ENCODE measurements at places on chromosomes 12 and 14.

GRCh38 chr12:95548056-95548538 lies 3.2 kb downstream of the USP44 start:
- DNase-seq = no peak

GRCh38 chr12:65121049-65121955 lies at the start of gene WIF1:
Gene WIF1, minus strand, starts transcription at chr12:65121305. Its CDS starts 114 bp downstream, at chr12:65121191.
- no peak for DNase-seq

DNA sequence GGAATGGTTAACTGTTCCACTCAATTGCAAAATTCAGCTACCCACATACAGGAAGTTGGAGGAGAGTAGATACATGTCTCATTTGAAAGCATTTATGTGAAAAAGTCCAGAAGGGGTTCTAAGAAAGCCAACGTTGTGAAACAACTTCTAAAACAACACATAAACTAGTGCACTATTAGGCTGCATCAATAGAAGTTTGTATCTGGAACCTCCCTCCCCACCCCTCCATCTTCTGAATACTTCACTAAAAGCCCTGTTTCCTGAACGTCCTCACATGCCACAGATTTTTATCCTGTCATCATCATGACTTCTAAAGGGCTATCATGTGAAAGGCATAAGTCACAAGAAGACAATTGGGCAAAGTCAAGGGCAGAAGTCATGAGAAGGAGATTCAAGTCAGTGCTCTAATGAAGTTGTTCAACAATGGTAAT lies 5.5 kb downstream of the KRT79 start:
- no peak for DNase-seq

- DNase-seq = no peak
These were observed 48.1 kb upstream of the TMED10 start for GRCh38 chr14:75224561-75224960.

GRCh38 chr12:3928538-3929184 lies 55.5 kb upstream of the PARP11 start:
- DNase-seq = no peak

DNA sequence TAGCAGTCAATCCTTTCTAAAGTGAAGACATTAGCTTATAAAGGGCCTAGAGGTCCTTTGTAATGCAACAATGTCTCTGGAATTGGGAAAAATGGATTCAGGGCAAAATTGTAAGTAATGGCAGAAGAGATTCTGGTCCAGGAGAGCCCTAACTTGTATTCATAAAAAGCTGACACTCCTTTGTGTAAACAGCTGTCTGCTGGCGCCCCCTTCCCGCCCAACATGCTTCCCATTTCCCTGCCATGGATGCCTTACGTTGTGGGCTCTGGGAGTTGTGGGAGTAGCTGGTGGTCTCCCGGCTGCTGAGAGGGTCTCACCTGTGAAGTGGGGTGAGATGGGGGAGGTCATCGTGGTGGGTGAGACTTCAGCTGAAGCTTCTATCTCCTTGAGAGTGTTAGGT lies 2.3 kb downstream of the ACRBP start:
- no peak for DNase-seq

DNA sequence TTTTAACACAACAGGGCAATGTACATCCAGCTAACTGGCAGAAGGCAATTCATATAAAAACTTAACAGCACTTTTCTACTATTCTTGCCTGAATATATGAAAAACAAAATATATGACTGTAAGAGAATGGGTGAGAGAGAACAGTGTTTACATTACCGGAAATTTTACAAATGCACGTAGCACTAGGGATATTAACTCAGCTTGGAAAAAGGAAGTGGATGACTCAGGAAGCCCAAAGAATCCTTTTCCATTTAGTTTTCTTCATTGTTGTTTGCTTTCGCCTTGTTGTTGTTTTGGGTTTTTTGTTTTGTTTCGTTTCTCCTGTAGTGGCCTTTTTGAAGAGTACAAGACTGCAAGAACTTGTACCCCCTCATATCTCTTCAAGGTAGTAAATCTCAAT lies 295.5 kb downstream of the EGLN3 start:
- no peak for DNase-seq

GRCh38 chr14:37061697-37062096 lies 110.7 kb downstream of the SLC25A21 start:
- no peak for DNase-seq

DNA sequence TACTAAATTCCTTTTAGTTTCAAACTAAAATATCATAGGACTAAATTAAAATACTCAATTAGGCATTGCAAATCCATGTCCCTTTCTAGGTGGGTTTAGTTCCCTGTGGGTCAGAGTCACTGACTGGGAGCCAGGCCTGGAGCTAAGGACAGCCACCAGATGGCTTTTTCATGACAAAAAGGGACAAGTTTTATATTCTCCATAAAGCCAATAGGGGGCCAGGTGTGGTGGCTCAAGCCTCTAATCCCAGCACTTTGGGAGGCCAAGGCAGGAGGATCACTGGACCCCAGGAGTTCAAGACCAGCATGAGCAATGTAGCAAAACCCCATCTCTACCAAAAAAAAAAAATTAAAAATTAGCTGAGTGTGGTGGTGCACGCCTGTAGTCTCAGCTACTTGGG lies 35.4 kb upstream of the EIF5 start:
- no peak for DNase-seq

DNA sequence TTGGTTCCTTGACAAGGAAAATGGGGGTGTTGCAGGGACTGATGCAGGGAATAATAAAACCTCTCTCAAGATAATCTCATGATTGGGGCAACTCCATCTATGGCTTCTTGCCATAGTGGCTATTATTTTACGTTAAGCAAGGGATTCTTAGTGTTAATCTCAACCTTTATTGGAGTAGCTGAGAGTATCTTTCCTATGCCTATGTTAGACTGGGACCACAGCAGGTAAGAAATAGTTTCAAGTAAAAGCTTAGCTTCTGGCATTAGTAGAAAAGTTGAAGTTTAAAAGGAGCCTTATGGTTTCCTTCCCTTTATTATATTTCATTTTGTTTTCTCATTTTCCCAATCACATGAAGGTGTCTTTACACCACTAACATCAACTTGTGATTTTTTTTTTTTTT lies 16.7 kb downstream of the SINHCAF start:
- DNase-seq = no peak

GRCh38 chr12:20494851-20495250 lies 126.5 kb downstream of the PDE3A start:
- DNase-seq = no peak

- no peak for DNase-seq
These were observed 5.2 kb upstream of the HSP90B1 start for GRCh38 chr12:103924761-103925641.

- DNase-seq = no peak
These were observed 375.1 kb downstream of the BMP4 start for GRCh38 chr14:53581504-53581903.
